ENCODE measurements at places on chromosomes 16 and 17.

DNA sequence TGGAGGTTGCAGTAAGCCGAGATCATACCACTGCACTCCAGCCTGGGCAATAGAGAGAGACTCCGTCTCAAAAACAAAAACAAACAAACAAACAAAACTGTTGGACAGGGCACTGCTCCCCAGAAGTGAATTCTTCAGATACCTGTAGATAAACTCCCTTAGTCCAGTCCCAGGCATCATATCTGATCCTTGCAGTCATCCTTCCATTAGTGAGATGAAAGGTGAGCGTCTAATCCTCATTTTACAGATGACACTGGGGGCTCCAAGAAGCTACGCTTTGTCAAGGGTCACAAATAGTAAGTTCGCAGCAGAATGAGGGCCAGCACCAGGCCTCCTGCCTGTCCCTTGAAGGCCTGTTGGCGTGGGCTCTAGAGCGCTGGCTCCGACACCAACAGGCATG, 102.0 kb downstream of the OR1D5 start:
- no peak for DNase-seq

- DNase-seq: no peak
Observed at GRCh38 chr17:56064506-56064905, 88.8 kb upstream of the ANKFN1 start.

DNA sequence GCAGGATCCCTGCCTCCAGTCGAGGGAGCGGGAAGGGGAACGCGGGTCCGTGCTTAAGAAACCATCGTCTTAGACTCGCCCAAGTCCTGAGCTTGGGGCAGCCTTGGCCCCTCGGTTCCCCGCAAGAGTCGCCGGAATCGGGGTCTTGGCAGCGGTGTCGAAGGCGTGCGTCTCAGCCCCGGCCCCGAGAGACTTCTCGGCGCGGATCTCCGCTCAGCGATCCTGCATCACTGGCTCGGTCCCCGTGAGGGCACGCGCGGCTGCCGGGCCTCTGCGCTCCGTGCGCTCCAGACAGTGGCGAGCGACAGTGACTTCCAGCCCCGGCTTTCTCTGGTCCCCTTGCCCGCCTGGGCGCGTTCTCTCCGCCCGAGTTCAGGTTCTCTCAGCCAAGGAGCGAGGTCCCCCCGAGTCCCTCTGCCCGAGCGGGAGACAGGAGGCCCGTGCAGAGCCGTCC, 380 bp downstream of the HS3ST3A1 start:
- no peak for DNase-seq

DNA sequence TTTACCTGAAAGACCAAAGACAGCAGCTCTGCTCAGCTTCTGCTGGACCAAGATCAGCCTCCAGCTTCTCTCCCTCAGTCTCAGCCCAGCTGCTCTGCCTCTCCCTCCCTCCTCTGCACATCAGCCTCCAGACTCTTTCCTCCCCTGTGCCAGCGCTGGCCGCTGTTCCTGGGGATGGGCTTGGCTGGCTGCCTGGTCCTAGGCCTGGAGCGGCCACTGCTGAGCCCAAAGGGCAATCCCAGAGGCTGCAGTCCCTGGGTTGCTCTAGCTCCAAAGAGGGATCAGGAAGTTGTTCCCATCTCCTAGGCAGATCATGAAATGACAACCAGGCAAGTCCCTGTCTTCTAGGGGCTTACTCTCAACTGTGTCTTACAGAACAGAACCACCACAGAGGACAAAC, 31.3 kb downstream of the DCUN1D3 start:
- DNase-seq: peak; percentile 26

- DNase-seq: no peak
Observed at GRCh38 chr17:34443619-34444469, 80.8 kb upstream of the CCL1 start.

- DNase-seq: no peak
Observed at GRCh38 chr17:82097919-82098168, 192 bp downstream of the FASN start.

DNA sequence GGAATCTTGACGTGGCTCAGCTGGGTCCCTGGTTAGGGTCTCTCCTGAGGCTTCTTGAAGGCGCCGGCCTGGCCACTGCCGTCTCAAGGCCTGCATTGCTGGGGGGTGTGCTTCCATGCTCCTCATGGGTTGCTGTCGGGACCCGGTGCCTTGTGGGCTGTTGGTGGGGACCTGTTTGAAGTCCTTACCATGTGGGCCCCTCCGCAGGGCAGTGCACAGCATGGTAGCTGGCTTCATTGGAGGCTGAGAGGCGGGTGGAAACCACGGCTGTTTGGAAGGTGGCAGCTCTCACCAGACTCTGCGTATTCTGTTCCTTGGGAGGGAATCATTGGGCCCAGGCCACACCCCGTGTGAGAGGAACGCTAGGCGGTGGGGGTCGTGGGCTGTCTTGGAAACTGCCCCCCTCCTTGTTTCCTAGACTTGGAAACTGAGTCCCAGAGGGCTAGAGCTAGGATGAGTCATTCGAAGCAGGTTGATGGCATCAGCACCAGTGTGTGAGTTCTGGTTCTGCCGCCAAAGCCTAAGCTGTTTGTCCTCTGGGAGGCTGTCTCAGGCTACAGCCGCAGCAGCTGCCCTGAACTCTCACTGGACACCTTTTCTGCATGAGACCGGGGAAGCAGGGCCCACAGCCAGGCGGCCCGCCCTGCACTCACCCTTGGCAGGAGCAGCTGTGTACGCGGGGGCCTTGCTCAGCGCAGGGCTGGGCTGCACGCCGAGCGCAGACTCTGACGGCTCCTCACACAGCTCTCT, 35.2 kb downstream of the ZNF750 start:
- DNase-seq: no peak

GRCh38 chr16:64094992-64095634, 1026.8 kb downstream of the CDH11 start:
- no peak for DNase-seq

DNA sequence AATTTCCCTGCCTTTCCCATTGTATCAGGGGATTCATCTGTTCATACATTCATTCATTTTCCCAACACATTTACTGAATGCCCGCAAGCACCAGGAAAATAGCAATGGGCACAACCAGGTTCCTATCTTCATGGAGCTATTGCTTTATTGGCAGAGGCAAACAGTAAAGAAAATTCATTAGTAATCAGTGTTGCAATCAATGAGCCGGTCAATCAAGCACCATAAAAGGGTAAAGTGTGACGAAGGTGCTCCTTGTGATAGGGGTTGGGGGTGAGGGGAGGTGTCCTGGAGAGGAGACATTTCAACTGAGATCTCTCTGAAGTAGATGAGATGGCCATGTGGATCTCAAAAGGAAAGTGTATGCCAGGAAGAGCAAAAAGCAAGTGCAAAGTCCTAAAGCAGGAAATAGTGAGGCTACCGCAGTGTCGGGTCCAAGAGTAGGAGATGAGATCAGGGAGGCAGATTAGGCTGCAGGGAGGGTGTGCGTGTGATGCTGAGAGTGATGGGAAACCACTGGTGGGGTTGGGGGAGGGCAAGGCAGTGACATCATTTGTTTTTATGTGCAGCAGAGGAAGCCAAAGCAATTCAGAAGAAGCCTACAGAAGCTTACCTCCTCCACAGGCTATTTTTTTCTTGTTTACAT, 28.4 kb downstream of the CDH13 start:
- no peak for DNase-seq

GRCh38 chr16:50136399-50136798, 16.7 kb upstream of the TENT4B start:
- no peak for DNase-seq

GRCh38 chr16:11670171-11671131, 2.2 kb downstream of the SNN start:
- DNase-seq: no peak

DNA sequence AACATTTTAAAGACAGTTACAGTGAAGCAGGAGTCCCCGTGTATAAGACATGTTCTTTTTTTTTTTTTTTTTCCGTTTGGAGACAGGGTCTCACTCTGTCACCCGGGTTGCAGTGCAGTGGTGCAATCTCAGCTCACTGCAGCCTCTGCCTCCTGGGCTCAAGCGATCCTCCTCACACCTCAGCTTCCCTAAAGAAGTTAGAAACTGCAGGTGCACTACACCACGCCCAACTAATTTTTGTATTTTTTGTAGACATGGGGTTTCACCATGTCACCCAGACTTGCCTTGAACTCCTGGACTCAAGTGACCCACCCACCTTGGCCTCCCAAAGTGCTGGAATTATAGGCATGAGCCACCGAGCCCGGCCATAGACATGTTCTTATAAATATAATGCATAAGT, 3.0 kb downstream of the EVI2B start:
- DNase-seq: no peak

- DNase-seq: no peak
Observed at GRCh38 chr17:58380207-58381123, 28.5 kb upstream of the SUPT4H1 start.

DNA sequence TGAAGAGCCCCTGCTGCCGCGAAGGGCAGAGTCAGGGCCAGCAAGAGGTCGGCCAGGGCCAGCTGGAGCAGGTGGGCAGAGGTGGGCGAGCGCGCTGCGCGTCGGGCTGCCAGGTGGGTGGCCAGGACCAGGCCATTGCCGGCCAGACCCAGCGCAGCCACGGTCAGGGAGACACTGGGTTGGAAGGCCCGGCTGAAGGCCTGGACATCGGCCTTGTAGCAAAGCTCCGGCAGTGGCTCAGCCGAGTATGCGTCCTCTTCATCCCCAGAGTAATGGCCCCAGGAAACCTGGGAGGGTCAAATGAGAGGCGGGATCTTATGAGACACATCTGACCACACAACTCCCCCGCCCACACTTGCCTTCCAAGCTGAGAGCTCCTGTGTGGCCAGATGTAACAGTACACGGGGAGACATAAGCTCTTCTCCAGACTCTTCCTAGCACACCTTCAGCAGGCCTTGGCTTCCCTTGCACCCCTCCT, 1.3 kb downstream of the CCR10 start:
- no peak for DNase-seq

DNA sequence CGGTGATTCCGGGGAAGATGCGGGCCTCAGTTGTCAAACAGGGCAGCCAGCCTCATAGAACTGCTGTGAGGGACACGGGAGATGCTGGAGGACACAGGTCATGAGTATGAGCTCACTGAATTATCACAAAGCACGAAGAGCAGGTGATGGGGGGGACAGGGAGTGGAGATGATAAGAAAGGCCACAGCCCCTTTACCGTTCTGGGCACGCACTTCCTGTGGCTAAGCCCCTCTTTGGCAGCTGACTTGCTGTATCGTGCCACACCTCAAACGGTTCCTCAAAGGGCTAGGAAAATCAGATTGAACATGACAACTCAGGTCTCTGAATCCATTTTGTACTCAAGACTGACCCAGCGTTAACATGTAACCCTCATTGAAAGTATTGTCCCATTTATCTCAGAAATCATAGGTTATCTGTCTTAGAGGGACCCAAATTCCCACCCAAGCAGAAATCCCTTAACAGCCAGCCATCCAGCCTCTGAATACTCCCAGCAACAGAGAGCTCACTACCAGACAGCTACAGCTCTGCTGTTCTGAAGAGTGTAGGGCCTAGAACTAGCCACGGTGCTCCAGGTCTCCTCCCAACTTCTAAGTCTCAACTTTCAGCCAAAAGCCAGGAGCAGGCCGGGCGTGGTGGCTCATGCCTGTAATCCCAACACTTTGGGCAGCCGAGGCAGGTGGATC, 5.0 kb upstream of the SRL start:
- no peak for DNase-seq
